RCC 7860 (cell line): ENCODE measurements at places on chromosomes 7 and 10.

GRCh38 chr10:17116193-17116592, 13.4 kb downstream of the CUBN start:
- no peak for DNase-seq

- peak; percentile 40 for DNase-seq
Measured at GRCh38 chr7:47968847-47969774, 10.3 kb downstream of the HUS1 start.

DNA sequence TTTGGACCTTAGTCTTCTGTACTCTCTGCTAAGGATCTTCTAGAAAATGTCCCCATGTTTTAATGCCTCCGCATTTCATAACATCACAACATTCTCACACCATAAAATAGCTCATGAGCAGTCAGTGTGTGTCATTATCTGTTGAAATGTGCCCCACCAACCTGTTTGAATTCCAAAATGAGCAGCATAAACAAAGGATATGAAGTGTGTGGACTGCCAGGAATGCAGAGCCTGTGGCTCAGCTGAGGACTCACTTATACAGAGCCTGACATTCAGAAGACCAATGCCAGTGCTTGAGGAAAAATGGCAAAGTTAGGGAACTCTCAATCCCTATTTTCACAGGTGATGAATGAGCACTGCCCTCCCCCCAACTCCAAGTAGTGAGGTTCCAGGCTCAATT, 621.4 kb downstream of the POM121L12 start:
- no peak for DNase-seq

DNA sequence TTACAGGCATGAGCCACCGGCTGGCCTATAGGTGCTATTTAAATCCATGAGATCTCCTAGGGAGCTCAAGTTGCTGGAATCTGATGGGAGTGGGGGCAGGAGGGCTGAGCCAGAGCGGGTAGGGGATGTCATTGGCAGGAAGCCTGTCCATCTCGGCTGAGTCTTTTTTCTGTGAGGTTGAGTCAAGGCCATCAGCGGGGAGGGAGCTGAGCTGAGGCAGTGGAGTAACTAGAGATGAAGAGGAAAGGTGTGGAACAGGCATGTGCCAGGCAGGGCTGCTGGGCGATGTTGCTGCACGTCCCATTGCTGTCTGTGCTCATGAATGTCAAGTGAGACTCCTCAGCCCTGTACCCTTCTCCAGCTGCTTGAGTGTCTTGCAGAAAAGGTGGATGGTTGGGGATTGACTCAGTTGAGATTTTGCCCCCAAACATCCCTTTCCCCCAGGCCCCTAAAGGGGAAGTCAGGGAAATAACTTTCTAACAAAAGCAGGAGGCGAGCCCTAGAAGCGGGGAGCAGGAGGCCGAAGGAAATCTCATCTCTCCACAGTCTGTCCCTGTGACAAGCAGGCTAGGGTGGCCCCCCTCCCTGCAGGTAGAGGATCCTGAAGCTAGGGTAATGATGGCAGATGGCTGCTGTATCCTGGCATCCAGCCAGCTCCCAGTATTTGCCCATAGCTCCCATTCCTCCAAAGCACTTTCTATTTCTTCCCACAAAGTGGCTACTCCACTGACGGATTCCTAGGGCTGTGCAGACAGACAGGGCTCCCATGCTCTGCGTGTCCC, 5.4 kb downstream of the ATP6V1F start:
- no peak for DNase-seq

DNA sequence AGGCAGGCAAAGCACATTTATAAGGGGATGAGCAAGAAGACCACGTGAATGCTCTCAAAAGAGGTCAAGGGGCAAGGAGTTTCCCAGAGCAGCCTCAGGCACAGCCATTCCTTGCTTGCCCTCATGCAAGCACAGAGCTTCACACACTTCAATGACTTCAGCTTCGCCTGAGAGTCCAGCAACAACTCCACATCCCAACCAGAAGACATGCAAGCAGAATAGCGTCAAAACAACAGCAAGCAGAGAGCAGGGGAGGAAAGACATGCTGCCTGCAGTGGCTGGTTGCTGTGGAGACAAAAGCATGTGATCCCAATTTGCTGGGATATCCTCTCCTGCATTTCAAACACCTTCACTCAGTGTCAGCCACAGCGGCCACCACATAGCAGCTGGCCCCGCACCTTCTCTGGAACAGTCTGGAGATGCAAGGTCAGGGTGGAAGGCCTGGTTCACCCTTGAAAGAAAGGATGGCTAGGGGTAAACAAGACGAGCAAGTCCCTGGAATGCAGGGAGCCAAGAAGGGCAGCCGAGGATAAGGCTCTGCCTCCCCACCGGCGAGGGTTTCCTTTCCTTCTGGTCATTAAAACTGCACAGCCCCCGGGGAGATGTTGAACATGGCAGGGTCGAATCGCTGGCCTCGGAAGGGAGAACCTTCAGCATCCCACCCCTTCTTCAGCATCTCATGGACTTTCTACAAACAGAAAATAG, 60.2 kb upstream of the CAMK2B start:
- DNase-seq = no peak

GRCh38 chr10:128065881-128066534, 60.2 kb downstream of the MKI67 start:
- no peak for DNase-seq

GRCh38 chr10:102650655-102651454, 6.6 kb downstream of the TRIM8 start:
- no peak for DNase-seq

GRCh38 chr10:26242706-26243350, 26.3 kb downstream of the GAD2 start:
- DNase-seq = no peak

- DNase-seq = peak; percentile 92
Measured at GRCh38 chr7:27115221-27116026, 12.9 kb upstream of the HOXA2 start.

GRCh38 chr10:132659206-132660091, 121.9 kb downstream of the INPP5A start:
- DNase-seq = no peak

DNA sequence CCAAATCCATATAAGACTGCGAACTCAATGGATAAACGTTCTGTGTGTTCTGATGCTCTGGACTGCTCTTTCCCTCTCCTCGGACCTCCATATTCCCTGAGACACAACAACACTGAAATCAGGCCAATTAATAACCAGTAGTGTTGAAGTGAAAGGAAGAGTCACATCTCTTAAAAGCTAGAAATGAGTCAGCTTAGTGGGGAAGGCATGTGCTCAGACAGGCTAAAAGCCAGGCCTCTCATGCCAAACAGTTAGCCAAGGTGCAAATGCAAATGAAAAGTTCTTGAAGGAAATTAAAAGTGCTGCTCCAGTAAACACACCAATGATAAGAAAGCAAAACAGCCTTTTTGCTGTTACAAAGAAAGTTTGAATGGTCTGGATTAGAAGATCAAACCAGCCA, 29.3 kb downstream of the TNS3 start:
- peak; percentile 50 for DNase-seq

GRCh38 chr7:116683786-116684185, 11.8 kb downstream of the MET start:
- DNase-seq = no peak

DNA sequence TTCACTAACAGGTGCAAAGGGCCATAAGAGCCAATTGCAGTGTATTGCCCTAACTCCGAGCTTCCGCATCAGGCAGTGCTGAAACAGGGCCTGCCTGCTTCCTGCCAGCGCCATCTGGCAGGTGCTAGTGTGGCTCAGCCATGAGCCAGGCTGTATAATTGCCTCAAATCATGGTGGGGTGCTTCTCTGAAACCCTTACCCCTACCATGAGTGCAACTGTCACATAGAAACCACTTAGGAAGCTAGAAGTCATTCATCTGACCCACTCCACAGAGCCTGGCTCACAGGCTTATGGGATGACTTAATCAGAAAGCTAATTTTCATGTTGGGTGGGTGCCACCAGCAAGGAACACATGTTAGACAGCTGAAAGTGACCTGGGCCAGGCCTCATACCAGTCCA, 133.3 kb upstream of the LAMB4 start:
- DNase-seq = no peak

DNA sequence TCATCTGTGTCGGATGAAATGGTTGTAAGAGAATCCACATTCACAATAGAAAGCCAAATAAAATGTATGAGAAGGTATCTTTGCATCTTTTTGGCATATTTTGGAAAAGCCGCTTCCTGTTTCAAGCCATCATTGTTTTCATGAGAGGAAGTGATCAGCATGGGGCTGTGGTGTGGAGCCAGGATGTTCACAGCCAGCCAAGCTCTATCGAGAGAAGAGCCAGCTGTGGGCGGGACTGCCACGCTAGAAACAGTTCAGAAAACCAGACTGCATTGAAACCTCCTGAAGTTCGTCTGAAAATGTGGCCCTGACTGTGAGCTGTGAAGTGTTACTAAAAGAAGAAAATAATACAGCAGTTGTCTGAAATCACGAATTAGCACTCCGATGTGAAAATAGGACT, 21.2 kb upstream of the NPS start:
- no peak for DNase-seq

DNA sequence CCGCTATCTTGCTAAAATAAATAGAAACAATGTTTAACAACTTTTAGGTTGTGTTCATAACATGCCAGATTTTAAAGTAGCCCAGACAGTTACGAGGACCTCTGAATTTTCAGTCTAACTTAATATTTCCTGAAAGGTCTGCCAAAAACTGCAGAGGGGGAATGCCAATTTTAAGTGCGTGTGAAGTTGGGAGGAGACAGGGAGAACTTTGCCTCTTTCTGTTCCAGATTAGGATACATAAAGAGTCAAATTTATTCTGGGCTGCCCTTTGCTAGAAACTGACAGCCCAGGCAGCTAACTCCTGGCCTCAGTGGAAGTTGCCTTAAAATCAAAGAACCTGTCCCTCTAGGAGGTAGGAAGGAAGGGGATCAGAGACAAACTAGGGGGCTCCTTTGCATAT, 52.3 kb upstream of the PIP4K2A start:
- DNase-seq = no peak

GRCh38 chr10:124658591-124659242, 85.5 kb downstream of the FAM53B start:
- DNase-seq = no peak

GRCh38 chr7:101998029-101998905, 180.8 kb downstream of the CUX1 start:
- DNase-seq = no peak

DNA sequence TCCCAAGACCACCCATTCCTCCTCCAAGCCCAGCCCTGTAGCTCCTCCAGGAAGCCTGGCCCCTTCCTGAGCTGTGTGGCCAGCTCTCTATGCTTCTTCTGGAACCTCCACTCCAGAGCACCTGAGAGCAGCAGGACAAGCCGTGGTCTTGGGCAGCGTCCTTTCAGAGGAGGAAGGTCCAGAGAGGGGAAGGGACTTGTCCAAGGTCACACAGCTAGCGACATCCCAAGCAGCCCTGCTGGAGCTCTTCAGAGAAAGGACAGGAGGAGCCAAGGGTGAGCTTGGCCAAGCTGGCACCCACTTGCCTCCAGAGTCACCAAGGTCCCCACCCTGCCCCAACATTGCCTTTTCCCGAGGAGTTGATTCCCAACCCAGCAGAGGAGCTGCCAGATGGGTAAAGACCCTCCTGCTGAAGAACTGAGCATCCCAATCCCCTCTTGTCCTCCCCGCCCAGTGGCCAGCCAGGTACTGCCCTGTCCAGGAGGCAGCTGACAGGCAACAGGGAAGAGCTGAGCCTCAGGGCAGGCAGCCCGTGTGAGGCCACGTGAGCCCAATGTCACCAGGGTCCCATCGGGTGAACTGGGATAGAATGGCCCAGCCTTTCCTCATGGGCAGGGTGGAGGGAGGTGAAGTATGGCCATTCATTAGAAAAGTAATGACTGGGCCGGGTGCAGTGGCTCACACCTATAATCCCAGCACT, 46.2 kb downstream of the UNC5B start:
- DNase-seq = no peak

DNA sequence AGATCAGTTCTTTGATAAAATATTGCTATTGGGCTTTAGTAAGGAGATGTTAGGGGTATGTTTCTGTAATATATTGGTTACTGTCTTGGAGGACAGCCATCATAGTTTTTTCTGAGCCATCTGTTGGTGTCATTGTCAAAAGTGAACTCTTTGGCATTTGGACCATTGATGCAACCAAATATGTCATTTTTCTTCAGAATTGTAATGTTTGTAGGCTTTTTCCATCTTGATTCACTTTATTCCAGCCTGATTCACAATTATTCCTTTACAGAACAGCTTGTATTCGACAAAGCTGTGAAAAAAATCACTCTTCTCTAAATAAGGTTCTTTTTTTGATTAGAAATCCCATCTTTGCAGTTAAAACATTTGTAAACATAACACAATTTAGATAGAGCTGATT, 37.4 kb downstream of the SMNDC1 start:
- DNase-seq = no peak

DNA sequence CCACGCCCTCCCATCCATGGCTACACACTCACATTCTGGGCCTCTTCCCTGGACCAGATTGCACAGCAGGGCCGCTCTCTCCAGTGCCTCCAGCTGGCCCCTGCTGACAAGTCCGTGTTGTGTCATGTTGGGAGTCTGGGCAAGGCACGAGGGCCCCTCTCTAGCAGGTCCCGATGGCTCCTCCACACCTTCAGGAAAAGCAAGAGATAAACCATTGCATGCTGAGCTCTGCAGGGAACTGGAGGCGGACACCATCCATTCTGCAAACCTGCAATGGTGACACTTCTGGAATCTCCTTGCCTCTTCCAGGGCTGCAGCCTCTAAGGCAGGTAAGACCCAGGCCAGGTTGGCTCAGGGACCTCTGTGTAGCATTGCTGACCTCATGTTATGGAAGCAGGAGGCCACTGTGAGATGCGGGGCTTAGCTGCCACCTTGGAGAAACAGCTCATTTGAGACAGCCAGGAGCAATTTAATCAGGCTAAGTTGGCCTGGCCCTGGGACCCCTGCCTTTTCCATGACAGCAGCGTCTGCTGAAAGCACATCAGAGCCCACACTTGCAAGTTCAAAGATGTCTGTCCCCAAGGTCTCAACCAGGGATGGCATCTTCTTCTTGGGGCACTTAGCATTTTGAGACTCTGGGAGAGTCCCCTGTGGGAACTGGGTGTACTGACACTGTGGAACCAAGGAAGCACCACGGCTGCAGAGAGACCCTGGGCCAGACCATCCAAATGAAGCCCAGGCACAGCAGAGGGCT, 34.2 kb upstream of the LEP start:
- no peak for DNase-seq

DNA sequence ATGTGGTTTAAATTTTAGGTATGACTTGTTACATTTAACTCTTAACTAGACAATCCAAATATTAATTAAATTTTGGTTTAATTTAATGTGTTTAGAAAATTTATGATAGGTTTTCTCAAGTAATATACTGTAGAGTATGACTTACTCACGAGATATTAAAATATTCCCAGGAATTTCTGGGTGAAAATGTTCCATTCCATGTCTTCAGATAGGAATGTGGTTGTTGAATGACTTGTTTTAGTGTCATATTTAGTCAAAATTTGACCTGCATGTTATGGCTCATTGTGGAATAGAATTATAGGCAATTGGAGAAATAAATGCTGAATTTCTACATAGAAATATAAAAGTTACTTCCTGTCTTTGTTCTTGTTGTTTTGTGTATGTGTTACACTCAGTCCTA, 46.7 kb downstream of the SHOC2 start:
- DNase-seq = no peak

DNA sequence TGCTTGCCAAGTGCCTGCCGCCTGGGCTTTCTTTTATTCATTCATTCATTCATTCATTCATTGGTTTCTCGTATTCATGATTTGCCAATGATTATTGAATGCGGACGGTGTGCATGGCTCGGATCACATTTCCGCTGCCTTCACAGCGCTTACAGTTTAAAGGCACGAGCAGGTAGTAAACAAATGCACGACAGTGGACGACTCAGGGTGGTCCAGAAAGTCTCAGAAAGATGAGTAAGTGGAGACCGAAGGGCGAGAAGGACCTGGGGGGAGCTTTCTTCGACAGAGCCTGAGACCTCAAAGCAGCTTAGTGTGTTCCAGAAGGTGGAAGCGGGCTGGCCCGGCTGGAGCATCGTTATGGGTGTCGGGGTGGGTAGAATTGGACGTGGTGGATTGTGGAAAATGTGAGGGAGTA, 506 bp downstream of the MCM10 start:
- no peak for DNase-seq
